ENCODE measurements at places on chromosomes 11 and 22.

DNA sequence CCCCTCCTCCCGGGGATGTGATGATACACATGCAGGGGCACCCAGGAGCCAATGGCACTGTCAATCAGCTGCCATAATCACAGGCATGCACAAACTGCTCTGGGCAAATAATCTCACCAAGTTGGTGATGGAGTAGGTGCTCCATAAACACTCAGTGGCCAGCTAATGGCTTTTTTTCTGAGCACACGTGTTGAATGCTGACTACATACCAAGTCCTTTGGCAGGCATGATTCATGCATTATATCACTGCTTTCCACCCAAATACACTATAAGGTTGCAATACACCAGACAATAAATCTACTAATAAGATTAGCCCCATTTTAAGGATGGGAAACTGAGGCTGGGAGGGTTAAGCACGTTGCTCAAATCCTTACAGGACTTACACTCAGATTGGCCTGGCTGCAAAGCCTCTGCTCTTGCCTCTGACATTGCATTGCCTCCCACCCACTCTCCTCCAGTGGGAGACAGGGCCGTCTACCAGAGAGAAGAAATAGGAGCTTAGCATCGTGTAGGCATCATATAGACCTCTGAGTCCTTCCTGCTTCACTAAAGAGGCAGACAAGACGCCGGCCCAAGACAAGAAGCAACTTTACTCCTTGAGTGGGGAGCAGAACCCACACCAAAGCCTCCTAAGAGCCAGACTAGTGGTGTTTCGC lies 32.7 kb upstream of the ACCSL start:
- DNase-seq, result no peak

- no peak for DNase-seq
These were observed at the start of gene ISX for GRCh38 chr22:35065796-35066218. TSS of gene ISX (plus strand) at chr22:35066158. CDS start at chr22:35067088, 930 bp downstream.

DNA sequence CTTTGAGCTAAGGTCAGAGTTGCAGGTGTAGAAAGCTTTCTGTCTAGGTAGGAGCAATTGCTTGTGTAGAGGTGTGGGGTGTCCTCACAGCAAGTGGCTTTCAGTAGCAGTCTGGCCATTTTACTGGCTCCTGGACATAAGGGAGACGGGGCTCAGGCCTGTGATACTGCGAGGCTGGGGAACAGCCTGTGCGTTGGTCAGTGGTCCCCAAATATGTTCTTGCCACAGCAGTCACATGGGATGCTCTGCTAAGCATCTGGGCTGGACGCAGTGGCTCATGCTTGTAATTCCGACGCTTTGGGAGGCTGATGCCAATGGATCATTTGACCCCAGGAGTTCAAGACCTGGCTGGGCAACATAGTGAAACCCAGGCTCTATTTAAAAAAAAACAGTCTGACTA lies 1.9 kb downstream of the MCM5 start:
- no peak for DNase-seq

GRCh38 chr11:78429209-78429608 lies 11.6 kb upstream of the GAB2 start:
- DNase-seq, result no peak

- DNase-seq, result no peak
These were observed 80.6 kb downstream of the RPL27A start for GRCh38 chr11:8763070-8763685.

DNA sequence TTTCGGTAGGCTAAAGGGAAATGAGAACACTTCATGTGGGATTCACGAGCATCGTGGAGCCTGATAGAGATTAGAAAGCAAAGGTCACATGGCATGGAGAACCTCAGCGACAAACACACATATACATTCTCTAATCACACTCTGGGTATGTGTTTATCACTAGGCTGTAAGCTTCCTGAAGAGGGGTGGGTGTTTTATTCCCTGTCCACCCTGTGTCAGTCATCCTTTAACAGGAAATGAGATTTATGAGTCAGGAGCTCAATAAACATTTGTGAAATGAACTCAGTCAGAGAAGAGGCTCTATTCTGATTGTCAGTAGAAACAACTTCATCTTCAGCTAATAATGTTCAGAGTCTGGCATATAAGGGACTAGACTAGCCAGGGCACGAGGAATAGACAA lies 71.7 kb upstream of the EIF3M start:
- DNase-seq, result no peak

DNA sequence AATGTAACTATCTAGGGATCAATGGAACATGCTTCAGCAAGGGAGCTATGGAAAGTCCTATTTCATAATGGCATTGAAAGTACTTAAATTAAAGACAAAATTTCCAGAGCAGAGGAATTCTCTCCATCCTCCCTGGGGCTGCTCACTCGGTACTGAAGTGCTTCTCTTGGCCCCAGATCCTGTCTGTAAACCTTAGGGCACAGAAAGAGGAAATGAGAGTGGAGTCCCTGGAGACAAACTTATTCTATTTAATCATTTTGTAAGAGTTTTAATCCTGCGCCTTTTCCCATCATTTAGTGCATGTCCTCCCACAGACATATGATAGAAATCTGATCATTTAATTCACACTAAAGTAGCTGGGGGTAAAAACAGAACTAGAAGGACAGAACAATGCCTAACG lies 20.9 kb upstream of the PAMR1 start:
- no peak for DNase-seq

DNA sequence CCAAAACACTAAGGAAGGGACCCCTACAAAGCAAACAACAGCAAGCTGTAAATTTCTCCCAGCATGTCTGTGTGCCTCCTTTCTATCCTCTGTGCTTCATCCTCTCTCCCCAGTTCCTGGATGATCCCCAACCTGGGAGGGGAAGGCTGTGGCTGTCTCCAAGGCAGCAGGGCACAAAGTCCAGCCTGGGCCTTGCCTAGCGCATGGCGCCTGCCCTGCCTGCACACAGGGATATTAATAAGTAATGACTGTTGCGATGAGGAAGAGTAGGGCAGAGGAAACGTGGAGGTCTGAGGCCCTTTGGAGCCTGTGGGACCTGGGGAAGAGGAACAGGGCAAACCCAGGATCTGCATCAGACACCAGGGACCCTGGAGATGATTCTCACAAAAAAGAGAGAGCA lies 2.0 kb downstream of the USH1C start:
- no peak for DNase-seq

DNA sequence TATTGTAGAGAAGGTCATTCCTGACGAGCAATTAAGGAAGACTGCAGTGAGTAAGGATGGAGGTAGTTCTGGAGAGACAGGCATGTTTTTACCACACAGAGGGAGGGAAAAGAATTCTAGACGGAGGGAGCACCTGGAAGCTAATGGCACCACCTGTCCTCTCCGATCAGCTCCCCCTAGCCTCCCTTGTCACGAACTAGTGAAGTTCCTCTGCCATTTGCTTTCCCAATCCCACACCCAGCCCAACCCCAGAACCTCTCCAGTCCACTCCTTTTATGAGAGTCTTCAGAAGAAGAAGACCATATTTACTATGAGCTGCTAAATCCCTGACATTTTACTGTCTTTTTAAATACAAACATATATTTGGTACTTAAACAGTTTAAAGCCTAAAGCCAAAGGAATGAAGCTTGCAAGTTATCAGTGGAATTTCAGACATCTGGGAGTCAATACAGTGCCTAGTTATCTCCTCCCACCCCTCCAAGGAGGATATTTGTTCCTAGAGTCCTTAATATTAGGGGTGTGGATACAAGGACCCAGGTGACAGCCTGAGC lies 46.1 kb upstream of the HSPA8 start:
- DNase-seq, result no peak

GRCh38 chr11:116714902-116715301 lies 57.9 kb downstream of the BUD13 start:
- DNase-seq, result no peak

GRCh38 chr11:30710221-30710620 lies 124.1 kb upstream of the MPPED2 start:
- DNase-seq, result no peak

DNA sequence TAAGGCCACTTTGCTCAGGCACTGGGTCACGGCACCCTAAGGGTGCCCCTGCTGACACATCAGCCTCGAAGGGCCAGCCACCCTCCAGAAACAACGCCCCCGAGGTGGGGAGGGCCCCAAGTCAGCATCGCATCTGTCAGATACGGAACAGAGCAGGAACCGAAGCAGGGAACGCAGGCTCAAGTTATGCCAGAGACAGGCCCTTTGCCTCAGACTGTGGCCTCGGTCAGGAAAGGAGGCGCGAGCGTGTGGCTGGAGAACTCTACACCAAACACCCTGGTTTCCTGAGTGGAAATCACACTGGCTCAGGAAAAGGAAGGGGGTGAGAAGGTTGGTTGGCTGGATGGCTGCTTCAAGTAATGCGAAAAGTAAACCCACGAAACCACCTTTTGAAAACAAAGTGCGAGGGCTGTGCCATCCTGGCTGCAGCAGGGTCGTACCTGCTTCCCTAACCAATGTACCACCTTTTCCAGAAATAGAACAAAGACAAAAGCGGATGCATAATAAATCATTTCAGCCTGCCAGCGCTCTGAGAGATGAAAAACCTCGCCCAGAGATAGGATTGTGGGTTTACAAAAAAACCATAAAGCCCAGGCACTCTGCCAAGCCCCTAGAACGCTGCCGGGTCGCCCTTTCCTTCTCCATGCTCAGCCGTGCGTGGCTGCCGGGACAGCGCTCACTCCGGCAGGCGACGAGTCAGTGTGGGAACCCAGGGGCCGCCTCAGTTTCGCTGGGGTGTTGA lies 38.6 kb downstream of the TRMU start:
- DNase-seq, result no peak

GRCh38 chr11:130088919-130089673 lies 19.4 kb downstream of the APLP2 start:
- DNase-seq, result no peak

DNA sequence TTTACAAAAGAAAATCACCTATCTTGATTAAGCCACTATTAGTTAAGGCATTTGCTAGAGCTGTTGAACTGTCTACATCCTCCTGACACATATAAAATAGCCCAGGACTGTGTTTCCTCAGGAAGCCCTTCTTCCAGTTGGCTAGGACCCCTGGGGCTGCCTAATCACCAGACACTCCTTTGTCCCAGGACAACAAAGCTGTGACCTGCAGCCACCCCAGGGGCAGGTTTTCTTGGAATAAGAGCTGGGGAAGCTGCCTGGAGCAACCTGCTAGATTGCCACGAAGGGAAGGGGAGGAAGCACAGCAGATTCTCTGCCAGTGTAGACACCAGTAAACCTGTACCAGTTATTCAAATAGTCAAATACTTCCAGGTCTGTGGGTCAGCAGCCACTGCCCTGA lies 17.6 kb downstream of the CHST1 start:
- DNase-seq, result no peak

GRCh38 chr11:101133190-101133589 lies 3.6 kb upstream of the PGR start:
- no peak for DNase-seq

All from T-helper 1 cell (primary cell).